ENCODE measurements at places on chromosomes 11 and 22.
A peak's percentile ranks its signal among the peaks of the same experiment; 100 is the strongest.

DNA sequence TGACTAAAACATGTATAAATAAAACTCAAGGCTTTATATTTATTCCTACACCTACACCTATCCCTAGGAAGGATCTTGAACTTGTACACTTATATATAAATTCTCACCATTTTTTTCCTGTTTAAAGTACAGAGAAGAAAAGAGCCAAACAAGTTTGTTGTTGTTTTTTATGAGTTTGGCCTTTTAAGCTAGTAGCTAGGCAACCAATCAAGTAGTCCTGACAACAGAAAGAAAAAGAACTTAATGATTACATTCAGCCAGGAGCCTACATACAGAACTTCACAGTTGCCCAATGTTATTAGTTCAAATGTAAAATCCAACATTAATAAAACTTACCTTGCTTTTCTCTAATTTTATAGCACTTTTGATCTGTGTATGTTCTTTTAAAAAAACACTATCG is 316.2 kb downstream of the SOX6 start:
- no peak for DNase-seq

DNA sequence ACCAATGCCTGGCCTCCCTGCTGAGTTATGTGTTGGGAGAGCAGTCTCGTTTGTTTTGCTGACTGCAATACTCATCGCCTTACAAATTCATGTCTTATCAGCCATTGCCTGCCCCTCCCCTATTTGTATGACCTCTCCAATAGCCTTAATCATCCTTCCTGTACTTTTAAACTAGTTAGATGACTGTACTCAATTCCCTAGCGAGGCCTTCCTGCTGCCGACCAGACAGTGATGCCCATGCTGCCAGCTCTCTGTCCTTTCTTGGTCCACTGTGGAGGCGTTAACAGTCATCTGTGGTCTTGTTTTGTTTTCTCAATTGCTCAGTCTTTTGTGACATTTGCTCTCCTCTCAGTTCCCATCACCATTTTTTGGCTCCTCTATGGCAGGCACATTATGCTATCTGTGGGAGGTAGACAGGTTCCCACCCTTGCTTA is 20.3 kb upstream of the YPEL1 start:
- no peak for DNase-seq

DNA sequence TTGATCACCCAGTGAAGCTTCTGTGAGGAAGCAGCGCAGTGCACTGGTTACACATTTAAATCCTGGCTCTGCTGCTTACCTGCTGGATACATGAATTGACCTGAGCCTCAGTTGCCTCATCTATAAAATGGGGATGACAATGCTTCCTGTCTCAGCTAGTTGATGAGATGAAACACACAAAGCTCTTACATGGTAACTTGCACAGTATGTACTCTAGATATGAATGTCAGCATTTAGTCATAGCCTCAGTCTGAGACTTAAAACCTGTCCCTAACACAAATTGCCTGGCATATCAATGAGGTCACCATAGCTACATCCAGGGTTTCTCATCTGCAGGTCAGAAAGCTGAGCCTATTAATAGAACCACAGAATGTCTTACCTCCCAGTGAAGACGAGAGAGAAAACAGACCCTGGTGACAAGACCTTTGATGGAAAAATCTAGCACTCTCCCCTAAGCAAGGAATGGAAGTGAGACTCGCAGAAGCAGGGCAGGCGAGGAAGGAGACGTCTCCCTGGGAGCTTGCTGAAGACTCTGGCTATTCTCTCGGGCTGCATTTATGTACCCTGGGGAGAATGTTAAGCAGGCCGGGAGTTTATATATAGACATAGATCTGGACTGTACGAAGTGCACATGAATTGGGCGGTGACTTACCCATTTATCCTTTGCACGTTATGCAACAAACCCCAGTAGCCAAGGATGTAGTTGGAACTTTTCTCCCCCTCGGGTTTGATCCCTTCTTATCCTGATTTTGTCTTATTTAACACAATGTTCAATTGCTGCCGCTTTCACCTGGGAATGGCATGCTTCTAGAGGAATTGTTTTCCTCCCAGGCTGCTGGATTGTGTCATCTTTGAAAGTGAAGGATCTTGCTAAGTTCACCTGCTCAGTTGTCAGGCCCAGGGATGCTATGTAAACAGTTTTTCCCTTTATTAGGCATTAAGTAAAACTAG is 18.0 kb downstream of the SDHAF2 start:
- DNase-seq: no peak

DNA sequence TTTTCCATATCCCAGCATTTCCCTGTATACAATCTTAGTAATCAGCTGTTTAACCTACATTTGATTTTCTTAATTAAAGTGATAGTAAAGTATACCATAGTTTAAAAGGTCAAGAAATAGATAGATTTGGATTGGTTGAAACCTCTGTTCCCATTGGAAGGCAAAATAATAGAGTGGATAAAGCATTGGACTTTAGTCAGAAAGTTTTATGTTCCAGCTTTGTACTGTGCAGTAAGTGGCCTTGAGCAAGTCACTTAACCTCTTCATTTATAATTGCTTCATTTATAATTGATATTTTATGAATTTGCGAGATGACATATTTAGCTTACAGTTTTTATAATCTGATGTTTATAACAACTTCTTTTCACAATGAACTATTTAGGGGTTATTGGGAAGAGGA is 3.6 kb downstream of the ZFP91 start:
- no peak for DNase-seq

DNA sequence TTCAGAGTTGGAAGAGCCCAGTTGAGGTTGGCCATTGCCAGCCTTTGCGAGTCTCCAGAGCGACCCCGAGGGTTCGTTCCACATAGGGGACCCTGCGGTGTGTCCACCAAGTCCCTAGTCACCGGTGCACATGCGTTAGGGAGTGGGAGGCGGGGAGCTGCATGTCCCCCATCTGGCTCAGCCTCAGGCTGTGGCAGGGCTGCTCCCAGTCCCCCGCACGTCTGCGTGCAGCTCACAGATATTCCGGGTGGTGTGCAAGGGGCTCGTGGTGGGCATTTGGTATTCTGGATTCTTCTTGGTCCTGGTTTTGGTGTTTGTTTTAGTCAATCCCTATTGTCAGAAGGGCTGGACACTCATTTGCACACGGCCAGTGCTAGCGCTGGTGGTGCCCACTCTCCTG is 48.8 kb downstream of the MUC6 start:
- no peak for DNase-seq

DNA sequence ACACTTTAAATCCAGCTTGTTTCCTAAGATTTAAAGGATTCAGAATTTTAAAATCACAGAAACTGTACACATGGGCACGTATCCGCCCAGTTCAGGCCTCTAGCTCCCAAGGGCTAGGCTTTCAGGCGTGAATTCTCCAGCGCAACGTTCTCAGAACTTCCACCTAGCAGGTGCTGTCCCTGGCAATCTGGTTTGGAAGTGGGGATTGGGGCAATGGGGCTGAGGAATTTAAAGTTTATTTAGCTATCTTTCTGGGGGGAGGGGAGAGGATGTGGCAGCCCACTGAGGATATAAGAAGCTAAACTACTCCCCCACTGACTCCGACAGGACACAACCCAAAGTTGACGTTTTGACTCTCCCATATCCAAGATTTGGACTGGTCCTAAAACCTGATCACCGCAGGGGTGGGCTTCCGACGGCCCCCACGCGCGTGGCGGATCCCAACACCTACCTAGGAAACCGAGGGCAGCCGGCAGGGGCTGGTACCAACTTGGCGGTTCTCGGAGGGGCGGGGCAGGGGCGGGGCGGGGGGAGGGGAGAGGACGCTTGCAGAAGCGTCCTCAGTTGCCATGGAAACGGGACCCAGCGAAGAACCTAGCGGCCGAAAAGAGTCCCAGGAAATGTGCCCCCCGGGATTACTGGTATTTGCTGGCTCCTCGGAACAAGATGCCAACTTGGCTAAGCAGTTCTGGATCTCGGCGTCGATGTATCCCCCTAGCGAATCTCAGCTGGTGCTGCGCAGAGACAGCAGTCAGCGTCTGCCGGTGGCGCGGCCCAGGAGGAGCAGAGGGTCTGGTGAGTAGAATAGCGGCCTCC is at the start of gene HOATZ:
Gene HOATZ, plus strand, starts transcription at position 563 of the 816 bp plus-strand sequence. Its CDS starts 7 bp downstream, at position 570.
- peak; percentile 7 for DNase-seq

GRCh38 chr11:78791964-78792363 is 217.3 kb upstream of the NARS2 start:
- no peak for DNase-seq

- no peak for DNase-seq
Observed at GRCh38 chr11:101180481-101180880, 50.9 kb upstream of the PGR start.

DNA sequence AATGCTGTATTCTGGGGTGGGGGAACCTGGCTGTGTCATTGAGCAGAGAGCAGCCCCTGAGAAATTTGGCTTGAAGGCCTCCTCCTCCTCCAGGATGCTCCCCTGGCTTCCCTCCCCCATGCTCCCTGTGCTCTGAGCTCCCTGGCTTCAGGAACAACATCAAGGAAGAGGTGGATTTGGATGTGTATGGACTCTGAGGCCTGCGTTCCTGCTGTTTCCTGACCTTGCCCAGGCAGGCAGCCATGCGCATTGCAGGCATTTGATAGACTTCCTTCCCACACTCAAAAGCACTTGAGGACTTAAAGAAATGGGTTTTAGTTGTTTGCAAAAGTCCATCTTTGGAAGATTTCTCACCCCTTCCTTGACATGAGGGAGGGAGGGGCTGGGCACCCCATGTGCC is 1317.1 kb downstream of the BRD1 start:
- no peak for DNase-seq

DNA sequence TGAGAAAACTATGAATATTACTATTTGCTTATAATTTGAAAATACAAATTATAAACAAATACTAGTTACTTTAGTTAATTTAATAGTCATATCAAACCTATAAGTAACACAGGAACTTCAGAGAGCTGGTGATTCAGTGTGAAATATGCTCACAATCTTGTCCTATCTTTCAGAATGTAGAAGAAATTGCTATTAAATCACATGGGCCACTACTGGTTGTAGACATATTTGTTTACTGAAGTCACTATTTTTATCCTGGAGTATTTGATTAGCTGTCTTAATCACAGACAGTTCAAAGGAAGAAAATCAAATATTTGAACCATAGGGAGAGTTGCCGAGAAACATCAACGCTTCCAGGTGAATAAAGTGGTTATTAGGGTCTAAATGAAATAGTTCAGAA is 187.6 kb upstream of the ANO3 start:
- no peak for DNase-seq

GRCh38 chr11:59900366-59901126 is 22.0 kb downstream of the OOSP3 start:
- DNase-seq: no peak

DNA sequence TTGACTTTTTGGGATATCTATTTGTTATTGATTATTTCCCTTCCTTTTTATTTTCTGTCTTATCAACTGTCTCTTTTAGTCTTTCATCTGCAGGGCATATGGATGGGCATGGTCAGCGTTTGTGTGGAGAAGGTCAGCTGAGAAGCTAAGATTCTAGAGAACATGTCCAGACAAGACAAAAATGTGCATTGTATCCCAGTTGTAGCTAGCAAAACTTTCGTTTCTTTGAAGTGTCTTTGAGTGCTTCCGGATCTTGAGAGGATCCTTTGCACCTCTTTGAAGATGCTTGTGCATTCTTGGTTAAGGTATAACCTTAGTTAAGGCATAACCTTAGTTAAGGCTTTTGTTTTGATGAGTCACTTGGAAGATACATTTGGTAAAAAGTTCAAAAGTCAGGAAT is 329.9 kb upstream of the LRRC4C start:
- DNase-seq: no peak

DNA sequence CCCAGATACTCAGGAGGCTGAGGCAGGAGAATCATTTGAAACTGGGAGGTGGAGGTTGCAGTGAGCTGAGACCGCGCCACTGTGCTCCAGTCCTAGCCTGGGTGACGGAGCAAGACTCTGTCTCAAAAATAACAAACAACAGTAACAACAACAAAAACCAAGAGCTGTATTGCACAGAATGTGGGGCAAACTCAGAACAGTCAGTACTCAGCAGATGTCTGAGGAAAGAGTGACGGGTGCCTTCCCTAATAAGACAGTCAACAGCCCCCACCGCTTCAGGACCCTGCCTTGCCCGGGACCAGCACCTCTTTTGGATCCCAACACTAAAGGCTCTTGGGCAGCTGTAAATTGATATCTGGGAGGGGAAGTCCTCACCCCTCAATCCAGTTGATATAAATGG is 40.3 kb downstream of the RIBC2 start:
- DNase-seq: no peak

DNA sequence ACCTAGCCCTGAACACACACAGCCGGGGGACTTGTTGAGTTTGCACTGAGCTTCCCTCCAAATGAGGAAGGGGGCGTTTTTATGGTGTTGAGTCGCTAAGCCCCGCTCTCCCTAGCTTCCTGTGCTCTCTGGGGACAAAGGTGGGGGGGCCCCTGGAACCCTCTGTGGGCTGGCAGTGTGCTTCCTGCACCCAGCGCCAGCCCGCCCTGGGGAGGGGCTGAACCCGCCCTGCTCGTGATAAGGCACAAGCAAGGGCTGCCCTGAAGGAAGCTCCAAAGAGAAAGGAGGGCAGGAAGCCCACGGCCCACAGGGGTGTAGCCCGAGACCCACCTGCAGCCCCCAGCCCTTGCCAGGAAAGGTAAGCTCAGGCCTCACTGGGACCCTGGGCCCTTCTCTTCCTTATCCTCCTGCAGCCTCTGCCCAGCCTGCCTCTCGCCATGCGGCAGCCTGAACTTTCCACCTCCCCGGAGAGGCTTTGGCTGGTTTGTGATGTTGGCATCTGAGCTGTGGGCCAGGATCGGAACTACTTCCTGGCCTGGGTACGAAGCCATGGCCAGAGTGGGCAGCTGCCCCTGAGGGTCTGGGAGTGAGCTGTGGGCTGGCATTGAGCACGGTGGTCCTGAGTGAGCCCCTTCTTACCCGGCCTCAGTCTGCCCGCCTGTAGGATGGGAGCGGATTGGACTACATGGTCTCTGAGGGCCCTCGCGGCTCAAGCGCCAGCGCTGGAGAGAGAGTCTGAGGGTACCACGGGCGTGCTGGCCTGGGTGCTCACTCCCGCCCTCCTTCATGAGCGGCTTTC is at the start of gene FERMT3:
Gene FERMT3, plus strand, starts transcription at position 265 of the 799 bp plus-strand sequence. CDS start 644 bp downstream, outside the sequence.
- DNase-seq: peak; percentile 85

DNA sequence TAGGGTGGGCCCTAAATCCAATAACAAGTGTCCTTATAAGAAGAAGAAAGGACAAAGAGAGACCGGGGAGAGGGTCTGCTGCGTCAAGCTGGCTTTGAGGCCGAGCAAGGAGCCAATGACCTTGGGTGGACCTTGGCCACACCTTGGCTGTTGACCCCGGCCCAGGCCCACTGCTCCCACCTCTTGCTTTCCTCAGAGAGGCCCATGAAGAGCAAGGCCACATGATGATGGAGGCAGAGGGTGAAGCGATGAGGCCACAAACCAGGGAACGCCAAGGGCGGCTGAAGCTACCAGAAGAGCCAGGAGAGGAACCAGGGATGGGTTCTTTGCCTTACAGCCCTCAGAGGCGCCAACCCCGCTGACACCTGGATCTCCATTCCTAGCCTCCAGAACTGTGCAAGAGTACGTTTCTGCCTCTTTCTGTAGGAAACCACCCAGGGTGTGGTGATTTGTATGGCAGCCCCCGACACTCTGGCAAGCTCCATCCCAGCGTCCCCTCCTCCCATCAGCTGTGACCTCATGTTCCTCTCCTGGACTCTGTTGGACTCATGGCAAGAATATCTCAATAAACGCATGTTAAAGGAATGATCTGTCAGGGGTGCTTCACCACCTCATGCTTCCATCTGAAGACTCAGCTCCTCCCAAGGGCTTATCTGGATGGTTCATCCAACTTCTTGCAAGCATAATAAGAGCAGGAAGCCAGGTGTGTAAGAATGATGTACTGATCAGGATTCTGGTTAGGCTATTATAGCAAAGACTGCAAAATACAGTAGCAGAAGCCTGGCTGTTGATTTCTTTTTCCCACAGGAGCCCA is 41.6 kb upstream of the LINC01488 start:
- DNase-seq: no peak

- DNase-seq: no peak
Observed at GRCh38 chr22:48431014-48431413, 1396.7 kb downstream of the BRD1 start.

All from activated naive CD4-positive, alpha-beta T cell treated with anti-CD3 and anti-CD28 coated beads, Interleukin-2, amount 50 U/mL, for 72 hours (primary cell).